Pancreas (tissue), 10 donors: ENCODE measurements at places on chromosomes 1 and 21. TPM values are rescaled to one million over a fixed set of nuclear protein-coding genes. Genes with fewer than 3 reads are reported as not detected.

The DYRK3 gene
- total RNA-seq = 5.8 TPM

The NDUFS2 gene
- 26.7 TPM for total RNA-seq

The HENMT1 gene
- total RNA-seq = 1.2 TPM

The ZBTB48 gene
- total RNA-seq = 15.2 TPM

The IL23R gene
- total RNA-seq = 0.20 TPM

The TDRD10 gene
- total RNA-seq = 0.35 TPM

The RHCE gene
- 0.69 TPM for total RNA-seq

The AGRN gene
- total RNA-seq = 72.2 TPM

The LCE1C gene
- not detected for total RNA-seq

The CLDN17 gene
- total RNA-seq = not detected

The ARTN gene
- total RNA-seq = 1.9 TPM

The EPHA2 gene
- total RNA-seq = 8.3 TPM

The OR10Z1 gene
- not detected for total RNA-seq

The OLIG2 gene
- not detected for total RNA-seq

The TSSK3 gene
- total RNA-seq = 1.0 TPM
